Spinal cord (tissue), 10 donors: ENCODE measurements at places on chromosomes 6 and 20. TPM values are rescaled to one million over a fixed set of nuclear protein-coding genes. Genes with fewer than 3 reads are reported as not detected.
A peak's percentile ranks its signal among the peaks of the same experiment; 100 is the strongest.

DNA sequence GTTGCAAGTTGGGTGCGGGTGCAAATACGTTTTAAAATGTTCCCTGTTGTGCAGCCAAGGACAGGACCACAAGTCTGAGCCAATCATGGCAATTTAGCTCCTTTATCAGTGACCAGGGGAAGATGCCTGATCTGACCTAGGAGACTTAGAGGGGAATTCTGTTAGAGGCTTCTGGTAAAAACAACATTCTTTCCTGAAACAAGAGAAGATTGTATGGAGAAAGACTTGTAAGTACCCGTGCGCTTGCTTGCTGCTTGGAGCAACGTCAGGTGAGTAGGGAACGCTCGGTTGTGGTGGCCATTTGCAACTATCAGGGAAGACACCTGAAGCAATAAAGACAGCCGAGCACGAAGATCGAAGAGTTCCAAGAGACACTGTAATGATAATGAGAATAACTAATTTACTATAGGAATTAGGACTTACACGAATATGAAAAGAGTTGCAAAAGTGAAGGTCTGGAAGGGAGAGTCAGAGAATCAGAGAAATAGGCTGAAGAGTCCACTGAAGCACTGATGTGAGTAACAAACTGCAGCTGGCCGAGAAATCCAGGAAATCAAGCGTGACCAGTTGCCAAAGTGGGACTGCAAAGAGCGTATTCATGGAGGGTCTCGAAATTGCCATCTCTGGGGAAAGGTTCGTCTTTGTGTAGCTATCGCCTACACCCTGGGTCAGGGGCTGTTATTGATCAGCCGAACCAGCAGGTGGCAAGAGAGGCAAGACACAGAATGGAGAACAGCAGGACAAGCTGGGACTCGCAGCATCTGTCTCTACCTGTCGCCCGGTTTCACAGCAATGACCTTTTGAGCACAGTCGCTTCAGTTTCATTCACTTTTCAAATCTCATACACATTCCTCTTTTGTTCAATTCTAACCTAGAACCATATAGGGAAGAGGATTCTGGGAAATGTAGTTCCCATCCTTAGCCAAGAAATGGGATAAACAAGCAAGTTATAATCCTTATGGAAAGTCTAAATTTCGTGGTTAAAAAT is 26.1 kb downstream of the LOC128125822 start:
- no peaks in the 10 kb centered on the region for H3K27me3 ChIP-seq
- H3K4me3 ChIP-seq: peak overlapping the region; percentile 72
- peak; percentile 53 for DNase-seq
- no peaks in the 10 kb centered on the region for H3K36me3 ChIP-seq
- peak overlapping the region; percentile 70 for H3K27ac ChIP-seq

GRCh38 chr6:44738601-44739146 is 351.2 kb downstream of the CDC5L start:
- H3K36me3 ChIP-seq: no peaks in the 10 kb centered on the region
- no peak for DNase-seq
- H3K4me3 ChIP-seq: no peak overlapping the region
- no peaks in the 10 kb centered on the region for H3K27me3 ChIP-seq
- peaks cover 12% of the 10 kb centered on the region for H3K4me1 ChIP-seq

- no peaks in the 10 kb centered on the region for H3K27me3 ChIP-seq
- H3K4me1 ChIP-seq: no peaks in the 10 kb centered on the region
- no peak for DNase-seq
- no peak overlapping the region for H3K4me3 ChIP-seq
- H3K36me3 ChIP-seq: no peaks in the 10 kb centered on the region
- no peak overlapping the region for H3K27ac ChIP-seq
Observed at GRCh38 chr6:12246900-12247299, 43.3 kb upstream of the EDN1 start.

DNA sequence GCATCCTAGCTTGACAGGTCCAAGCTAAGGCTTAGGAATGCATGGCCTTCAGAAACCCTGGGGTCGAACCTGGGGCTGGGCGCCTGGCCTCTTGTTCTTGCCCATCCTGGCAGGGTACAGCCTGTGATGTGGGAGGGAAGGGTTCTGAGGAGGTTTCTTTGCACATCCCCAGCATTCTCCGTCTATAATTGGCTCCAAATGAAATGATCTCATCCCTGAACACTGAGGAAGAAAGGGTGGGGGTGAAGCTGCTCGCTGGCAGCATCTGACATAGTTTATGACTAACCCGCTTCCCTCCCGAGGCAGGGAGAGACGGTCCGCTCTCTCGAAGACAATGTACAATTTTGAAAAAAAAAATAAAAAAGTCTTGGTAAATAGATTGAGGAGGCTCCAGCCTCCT is 67.1 kb upstream of the ZNFX1 start:
- peaks cover 21% of the 10 kb centered on the region for H3K4me1 ChIP-seq
- H3K4me3 ChIP-seq: no peak overlapping the region
- H3K36me3 ChIP-seq: no peaks in the 10 kb centered on the region
- H3K27me3 ChIP-seq: no peaks in the 10 kb centered on the region
- H3K27ac ChIP-seq: no peak overlapping the region

DNA sequence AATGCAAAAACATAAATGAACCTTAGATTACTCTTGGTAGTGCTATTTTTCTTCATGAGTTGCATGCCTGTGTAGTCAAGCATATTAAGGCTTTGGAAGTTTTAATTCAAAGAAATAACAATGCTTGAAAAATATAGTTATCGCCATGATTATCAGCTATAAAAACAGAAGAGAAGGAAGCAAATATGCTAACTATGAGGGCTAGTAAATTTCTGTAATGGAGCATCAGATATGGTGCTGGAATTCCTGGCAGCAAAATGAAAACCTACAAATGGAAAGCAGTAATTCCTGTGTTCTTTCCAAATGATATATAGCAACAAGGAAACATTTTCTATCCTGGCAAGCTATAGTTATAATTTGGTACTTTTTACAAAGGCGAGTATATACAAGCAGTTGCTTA is 29.7 kb downstream of the DOP1A start:
- H3K4me3 ChIP-seq: no peak overlapping the region
- no peaks in the 10 kb centered on the region for H3K27me3 ChIP-seq
- no peak for DNase-seq

DNA sequence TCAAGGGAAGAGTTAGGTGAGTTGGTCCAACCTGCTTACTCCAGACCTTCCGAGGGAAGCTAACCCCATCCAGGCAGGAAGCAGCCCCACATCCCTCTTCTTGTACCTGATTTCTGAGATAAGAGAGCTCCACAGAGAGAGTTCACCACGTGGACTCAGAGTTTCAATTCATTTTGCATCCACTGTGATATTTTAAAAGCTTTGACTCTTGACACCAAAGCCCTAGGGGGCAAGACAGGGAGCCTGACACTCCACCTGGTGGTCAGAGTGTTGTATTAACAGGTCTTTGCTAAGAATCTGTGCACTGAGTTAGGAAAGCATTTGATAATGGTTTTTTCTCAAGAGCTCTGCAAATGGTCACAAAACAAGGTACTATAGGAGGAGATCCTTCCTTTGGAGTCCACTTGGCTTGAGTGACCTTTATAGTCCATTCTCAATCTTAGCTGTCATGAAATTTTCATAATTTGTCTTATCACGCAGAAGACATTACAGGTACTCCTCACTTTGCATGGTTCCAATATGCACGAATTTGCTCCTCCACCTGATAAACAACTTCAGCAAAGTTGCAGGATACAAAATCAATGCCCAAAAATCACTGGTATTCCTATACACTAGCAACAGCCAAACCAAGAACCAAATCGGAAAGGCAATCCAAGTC is 56.2 kb upstream of the RIPOR2 start:
- H3K4me3 ChIP-seq: no peak overlapping the region
- no peaks in the 10 kb centered on the region for H3K27me3 ChIP-seq
- H3K4me1 ChIP-seq: no peaks in the 10 kb centered on the region
- no peak for DNase-seq

DNA sequence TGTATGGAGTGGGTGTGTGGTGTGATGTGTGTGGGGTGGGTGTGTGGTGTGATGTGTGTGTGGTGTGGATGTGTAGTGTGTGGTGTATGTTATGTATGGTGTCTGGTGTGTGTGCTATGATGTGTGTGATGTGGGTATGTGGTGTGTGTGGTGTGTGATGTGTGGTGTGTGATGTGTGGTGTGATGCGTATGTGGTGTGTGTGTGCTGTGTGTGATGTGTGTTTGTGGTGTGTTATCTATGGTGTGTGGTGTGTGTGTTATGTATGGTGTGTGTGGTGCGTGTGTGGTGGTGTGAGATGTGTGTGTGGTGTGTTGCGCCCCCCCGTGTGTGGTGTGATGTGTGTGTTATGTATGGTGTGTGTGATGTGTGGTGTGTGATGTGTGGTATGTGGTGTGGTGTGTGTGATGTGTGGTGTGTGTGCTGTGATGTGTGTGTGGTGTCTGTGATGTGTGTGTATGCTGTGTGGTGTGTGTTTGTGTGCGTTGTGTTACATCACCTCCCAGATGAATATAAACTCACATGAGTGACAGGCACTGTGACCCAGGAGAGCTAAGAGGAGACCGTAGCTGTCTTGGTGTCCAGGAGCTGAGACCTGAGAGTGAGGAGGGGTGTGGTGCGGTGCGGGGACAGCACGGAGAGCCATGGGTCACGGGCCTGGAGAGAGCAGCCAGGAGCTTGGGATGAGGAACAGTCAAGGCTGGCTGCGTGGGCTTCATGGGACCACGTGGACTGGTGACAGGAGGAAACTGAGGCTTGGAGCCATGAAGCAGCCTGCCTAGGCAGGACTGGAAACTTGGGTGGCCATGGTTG is 8.8 kb downstream of the DLGAP4 start:
- no peak overlapping the region for H3K4me3 ChIP-seq
- H3K36me3 ChIP-seq: peaks cover 2% of the 10 kb centered on the region

DNA sequence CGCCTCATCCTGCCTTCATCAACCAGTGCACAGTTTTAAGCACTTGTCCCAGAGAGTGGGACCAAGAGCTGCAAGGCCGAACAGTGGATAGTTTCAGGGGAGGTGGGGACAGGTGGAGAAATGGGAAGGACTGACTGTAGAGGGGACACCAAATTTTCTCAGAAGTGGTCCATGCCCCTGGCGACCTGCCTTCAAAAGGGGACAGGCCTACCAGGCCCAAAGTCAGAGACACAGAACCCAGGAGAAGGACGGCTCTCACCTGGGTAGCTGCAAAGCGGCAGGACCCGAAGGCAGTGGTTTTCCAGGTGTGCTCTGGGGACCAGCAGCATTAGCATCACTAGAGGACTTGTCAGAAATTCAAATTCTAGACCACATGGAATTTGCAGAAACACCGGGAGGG is 5.8 kb downstream of the TFEB start:
- H3K27ac ChIP-seq: no peak overlapping the region
- peaks cover 7% of the 10 kb centered on the region for H3K36me3 ChIP-seq
- no peak overlapping the region for H3K4me3 ChIP-seq
- H3K4me1 ChIP-seq: peaks cover 40% of the 10 kb centered on the region
- DNase-seq: no peak

DNA sequence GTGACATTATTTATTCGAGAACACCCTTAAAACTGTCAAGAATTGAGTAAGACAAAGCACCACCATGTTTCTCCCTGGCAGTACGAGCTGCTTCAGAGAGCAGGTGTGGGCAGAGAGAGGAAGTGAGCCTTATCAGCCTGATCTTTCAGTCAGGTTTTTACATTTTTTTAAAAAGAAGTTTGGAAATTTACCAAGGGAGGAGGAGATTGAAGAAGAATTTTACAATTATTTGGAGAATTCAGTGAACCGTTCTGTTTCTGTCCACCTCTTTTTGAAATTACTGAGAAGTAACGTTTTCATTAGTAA is 75.5 kb downstream of the ZDHHC14 start:
- no peak overlapping the region for H3K4me3 ChIP-seq
- H3K27me3 ChIP-seq: no peaks in the 10 kb centered on the region
- H3K27ac ChIP-seq: peak overlapping the region; percentile 1
- no peaks in the 10 kb centered on the region for H3K36me3 ChIP-seq
- no peak for DNase-seq
- H3K4me1 ChIP-seq: peaks cover 37% of the 10 kb centered on the region

DNA sequence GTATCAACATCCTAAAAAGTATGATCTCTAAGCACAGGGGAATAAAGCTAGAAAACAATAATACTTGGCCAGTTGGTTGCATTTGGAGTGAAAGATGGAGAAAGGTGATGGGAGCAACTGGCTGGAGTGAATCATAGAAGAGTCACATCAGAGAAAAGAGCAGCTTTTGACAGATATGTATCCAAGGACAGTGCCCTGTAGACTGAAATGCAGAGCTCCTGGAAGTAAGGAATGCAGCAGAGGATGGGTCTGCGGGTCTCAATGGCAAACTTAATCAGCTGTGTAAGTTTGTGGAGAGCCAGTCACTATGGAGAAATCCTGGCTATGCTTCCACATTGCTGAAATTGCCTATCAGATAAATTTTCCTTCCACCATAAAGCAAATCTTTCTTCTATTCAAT is 253.6 kb upstream of the PRND start:
- no peak for DNase-seq
- no peaks in the 10 kb centered on the region for H3K27me3 ChIP-seq
- H3K36me3 ChIP-seq: no peaks in the 10 kb centered on the region
- no peak overlapping the region for H3K4me3 ChIP-seq

GRCh38 chr6:87444362-87444761 is 28.4 kb upstream of the SLC35A1 start:
- no peak overlapping the region for H3K4me3 ChIP-seq
- no peak for DNase-seq
- no peaks in the 10 kb centered on the region for H3K27me3 ChIP-seq
- no peak overlapping the region for H3K27ac ChIP-seq

DNA sequence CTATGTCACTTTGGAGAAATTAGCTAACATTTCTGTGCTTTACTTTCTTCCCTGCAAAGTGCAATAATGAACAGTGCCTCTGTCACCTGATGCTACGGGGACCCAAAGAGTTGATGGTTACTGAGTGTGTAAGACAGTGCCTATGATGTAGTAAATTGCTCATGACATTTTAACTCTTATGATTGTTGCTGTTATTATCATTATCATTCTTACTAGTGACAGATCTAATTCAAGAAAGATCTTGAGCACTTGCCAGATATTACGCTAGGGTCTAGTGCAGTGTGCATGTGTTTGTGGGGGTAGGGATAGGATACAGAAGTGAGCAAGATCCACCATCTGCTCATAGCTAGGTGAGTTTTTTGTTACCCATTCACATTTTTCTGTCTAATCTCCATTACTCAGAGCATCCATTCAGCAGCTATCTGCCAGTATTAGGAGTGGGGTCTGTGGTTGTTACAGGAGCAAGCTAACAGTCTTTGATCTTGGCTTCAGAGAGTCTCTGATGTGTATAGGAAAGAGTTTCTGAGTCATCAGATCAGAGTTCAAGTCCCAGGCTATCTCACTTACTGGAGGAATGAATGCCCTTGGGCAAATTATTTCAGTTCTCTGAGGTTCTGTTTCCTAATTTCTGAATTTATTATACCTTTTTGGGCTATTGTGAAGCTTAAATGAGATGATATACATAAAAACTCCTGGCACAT is 33.1 kb upstream of the DAAM2 start:
- no peaks in the 10 kb centered on the region for H3K36me3 ChIP-seq
- H3K27ac ChIP-seq: no peak overlapping the region
- H3K4me3 ChIP-seq: no peak overlapping the region
- no peaks in the 10 kb centered on the region for H3K27me3 ChIP-seq
- H3K4me1 ChIP-seq: no peaks in the 10 kb centered on the region

- H3K27ac ChIP-seq: no peak overlapping the region
- DNase-seq: peak; percentile 39
- no peaks in the 10 kb centered on the region for H3K4me1 ChIP-seq
- H3K27me3 ChIP-seq: no peaks in the 10 kb centered on the region
Observed at GRCh38 chr6:68235326-68235784, 399.7 kb upstream of the ADGRB3 start.

- H3K4me3 ChIP-seq: no peak overlapping the region
- no peak for DNase-seq
- peaks cover 6% of the 10 kb centered on the region for H3K36me3 ChIP-seq
- peaks cover 5% of the 10 kb centered on the region for H3K27me3 ChIP-seq
Observed at GRCh38 chr20:34983995-34984735, 28.5 kb downstream of the MYH7B start.

The DEFB124 gene
- not detected for total RNA-seq

The CRISP3 gene
- 5.4 TPM for total RNA-seq
